ENCODE measurements at places on chromosomes 4 and X.

DNA sequence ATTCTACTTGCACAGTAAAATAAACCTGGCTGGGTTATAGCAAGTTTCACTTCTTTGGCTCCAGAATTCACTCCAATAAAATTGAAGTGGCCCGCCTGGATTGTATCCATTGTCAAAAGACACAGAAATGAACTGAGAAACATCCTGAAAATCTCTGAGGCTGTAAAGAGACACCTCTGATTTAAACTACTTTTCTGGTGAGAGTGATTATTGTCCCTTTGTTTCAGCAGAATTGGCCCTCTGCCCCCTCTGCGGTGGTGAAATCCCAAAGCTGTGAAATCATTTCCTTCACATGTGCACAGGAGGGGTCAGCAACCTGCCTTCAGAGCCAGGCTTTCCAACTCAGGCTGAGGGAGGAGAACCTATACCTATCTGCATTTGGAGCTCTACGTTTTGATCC lies 23.0 kb downstream of the GAB3 start:
- DNase-seq: no peak

DNA sequence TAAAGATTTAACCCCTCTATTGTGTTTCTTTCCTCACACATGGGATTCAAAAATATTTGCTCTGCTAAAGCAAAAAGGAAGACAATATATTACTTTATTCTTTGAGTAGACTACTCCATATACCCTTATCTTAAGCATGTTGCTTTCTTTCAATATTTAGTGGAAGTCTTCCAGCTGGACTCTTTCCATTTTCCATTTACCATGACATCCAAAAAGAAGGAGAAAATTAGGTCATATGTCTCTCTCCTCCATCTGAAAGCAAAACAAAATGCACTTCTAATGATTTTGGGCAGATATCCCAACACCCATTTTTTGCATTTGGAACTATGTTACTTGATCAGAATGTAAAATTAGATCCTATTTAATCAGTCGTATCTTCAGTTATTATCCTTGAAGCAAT lies 1336.5 kb downstream of the PCDH19 start:
- DNase-seq: no peak

GRCh38 chr4:116328261-116328860 lies 757.0 kb downstream of the TRAM1L1 start:
- no peak for DNase-seq

GRCh38 chr4:142447009-142447408 lies 399.1 kb downstream of the INPP4B start:
- no peak for DNase-seq

DNA sequence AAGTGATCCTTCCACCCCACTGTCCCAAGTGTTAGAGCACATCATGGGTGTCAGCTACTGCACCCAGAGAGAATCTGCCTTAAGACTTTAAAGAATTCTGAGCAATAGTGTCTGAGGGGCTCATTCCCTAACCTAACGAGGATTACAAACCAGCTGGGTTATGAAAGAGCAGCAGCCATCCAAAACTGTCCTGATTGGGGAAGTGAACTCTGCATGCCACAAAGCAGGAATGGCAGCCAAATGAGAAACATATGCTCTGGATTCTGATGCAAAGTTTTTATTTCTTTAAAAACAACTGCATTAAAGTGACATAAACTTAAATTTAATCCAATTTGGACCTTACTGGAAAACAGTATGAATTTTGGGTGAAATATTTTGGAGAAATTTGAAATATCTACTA lies 103.2 kb downstream of the ANXA3 start:
- DNase-seq: no peak

- no peak for DNase-seq
Measured at GRCh38 chrX:46340696-46341095, 204.5 kb downstream of the ZNF674 start.

DNA sequence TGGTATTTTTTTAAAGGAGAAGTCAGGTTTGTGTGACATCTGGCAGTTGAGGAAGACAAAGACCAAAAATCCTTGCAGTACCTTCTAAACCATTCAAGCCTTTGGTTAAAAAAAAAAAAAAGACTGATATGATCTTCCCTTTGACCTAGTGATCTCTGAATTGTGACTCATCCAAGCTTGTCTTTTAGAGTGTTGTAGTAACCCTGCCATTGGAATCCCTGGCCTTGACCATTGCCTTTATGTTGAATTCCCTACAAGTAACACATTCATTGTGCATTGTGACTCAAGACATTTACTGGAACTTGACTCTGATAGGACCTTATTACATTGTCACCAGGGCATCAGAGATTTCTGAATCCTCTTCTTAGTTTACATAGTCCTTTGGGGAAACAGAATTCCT lies 1469.0 kb downstream of the TECRL start:
- DNase-seq: no peak

GRCh38 chr4:82293304-82293703 lies 80.5 kb downstream of the HNRNPD start:
- DNase-seq: no peak

- DNase-seq: no peak
Measured at GRCh38 chrX:2286731-2287130, 214.0 kb downstream of the DHRSX start.

- DNase-seq: no peak
Measured at GRCh38 chr4:40481977-40482376, 146.8 kb downstream of the CHRNA9 start.

GRCh38 chrX:15914486-15914885 lies 59.9 kb upstream of the AP1S2 start:
- DNase-seq: no peak

DNA sequence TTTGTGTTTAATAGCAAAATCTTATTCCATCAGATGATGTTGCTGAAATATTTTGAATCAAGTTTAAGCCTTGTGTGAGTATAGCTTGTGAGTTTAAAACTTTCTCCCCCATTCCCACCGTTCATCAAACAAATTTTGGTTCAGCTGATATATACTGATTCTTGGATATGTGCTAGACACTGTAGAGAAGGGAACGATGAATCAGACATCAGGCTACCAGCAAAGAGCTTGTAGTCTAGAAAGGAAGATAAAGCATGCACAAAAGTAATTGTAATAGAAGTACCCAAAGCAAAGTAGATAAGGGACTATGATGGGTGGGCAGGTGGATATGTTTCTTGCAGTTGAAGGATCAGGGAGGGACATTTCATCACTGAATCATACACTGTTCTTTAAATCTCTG lies 131.9 kb downstream of the AKAP4 start:
- no peak for DNase-seq

DNA sequence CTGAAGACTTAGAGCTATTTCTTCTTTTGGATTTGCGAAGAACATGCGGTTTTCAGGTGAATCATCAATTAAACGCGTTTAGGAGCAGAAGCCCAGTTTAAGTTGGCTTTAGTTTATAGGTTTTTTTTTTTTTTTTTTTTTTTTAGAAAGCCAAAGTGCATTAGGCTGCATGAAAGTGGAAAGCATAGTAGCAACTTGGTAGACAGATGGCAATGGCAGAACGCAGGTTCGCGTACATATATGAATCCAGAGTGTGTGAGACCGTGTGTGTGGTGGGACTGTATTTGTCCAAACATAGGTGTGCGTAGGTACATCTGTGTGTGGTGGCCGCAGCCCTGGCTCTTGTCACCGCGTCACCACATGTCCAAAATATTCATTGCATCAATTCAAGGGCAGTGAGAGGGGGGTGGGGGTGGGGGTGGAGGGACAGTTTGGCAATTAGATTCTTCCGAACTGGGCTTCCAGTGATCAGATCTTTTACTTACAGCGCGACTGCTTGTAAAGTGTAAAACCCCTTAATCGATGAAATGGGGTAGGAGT lies 901 bp downstream of the JADE1 start:
- no peak for DNase-seq

GRCh38 chr4:34854451-34854850 lies 1389.9 kb downstream of the ARAP2 start:
- DNase-seq: no peak

- DNase-seq: no peak
Measured at GRCh38 chr4:89316931-89317366, 9.3 kb upstream of the GPRIN3 start.

DNA sequence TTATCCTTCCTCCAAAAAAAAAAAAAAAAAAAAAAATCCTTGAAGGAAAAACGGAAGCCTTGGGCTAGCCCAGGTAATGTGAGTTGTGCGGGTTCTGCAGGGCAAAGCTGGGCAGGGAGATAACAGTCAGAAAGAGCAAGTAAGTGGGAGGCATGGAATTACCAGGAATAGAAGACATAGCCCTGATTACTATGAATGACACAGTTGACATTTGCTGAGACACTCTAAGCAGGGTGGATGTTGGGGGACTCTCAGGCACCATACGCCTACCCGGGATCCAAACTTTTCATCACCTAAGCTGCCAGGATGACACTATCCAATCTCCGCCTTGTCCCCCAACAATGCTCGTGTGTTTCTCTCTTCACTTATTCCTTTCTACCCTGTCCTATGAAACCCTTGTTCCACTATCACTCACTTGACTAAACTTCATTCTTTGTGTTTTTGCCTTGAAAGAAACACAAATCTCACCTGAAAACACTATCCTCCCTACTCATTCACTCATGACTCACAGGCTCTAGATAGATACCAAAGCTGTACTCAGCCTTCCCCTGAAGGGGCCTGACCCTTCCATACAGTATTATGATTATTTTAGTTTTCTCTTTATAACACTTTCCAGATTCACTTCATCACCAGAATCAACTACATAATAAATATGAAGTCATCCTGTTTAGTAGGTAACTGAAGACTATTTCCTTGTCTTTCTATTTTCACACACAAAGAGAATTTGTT lies 158.4 kb downstream of the INPP4B start:
- DNase-seq: no peak

DNA sequence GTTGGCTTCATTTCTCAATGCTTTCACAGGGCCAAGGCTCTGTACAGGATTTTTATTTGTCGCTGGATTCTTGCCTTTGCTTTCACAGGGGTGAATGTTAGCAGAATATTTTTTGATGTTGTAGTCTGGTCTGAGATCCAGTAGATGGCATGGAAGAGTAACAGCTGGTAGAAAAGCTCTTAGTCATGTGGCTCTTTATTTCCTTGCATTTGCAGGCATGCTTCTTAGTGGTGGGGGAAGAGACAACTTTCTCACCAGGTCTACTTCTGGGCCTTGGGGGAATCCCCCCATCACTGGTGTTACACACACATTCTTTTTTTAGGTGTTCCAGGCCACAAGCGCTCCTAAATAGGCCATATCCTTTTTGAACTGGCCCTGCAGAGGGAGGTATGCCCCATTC lies 58.2 kb upstream of the DKK2 start:
- DNase-seq: no peak

DNA sequence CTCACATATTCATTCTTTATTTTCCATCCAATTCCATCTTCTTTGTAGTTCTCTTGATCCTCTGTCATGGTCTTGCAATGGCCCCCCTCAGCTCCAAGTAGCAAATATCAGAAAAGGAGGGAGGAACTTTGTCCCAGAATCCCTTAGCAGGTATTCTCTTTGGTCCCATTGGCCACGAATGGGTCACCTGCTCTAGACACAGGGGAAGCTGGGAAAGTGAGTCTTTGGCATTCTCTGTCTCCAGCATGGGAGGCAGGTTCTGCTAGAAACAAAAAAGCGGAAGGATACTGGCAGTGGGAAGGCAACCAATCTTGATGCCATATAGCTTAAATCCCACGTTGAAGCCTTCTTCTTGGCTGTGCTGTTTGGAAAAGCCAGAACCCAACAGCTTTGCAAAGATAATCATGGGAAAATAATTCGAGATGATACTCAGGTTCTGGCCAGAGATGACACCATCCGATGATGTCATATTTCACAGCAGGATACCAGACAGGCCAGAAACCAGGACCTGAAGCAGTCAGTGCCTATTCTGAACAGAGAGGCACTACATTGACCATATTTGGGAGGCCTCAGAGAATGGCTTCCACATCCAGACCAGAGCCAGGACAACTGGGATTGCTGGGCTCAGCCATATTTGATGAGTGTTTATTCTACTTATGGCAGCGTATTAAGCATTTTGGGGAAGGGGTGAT lies 110.4 kb upstream of the ATXN3L start:
- DNase-seq: no peak

DNA sequence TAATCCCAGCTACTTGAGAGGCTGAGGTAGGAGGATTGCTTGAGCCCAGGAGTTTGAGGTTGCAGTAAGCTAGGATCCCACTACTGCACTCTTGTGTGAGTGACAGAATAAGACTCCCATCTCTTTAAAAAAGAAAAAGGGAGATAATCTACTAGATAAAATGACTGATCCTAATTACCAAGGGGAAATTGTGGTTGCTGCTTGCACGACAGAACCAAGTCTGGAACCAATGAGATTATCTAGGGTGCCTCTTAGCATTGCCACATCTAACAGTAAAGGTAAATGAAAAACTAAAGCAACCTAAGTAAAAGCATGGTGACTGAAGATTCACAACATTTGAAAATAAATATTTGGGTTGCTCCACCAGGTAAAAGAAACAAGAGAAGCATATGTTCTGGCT lies 185.1 kb downstream of the PDHA2 start:
- no peak for DNase-seq
